DMS53 (cell line): ENCODE measurements at places on chromosomes 11 and 22.

DNA sequence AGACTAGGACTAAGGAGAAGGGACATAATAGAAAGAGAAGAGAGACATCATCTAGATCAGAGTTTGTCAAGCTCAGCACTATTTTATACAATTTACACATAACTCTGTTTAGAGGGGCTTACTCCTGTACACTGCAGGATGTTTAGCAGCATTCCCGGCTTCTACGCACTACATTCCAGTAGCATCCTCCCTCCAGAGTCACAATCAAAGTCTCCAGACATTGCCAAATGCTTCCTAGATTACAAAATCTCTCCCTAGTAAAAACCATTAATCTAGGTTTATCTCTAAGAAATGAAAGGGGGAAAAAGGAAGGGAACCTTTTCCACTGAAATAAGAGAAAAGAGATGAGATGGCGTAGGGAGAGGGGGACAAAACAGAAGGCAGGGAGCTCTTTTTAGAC, 4.0 kb downstream of the USP28 start:
- DNase-seq = no peak

- DNase-seq = no peak
These were observed 25.7 kb upstream of the ALDH3B2 start for GRCh38 chr11:67700141-67700540.

GRCh38 chr11:96079691-96080090, 155.8 kb upstream of the MTMR2 start:
- peak; percentile 13 for DNase-seq

DNA sequence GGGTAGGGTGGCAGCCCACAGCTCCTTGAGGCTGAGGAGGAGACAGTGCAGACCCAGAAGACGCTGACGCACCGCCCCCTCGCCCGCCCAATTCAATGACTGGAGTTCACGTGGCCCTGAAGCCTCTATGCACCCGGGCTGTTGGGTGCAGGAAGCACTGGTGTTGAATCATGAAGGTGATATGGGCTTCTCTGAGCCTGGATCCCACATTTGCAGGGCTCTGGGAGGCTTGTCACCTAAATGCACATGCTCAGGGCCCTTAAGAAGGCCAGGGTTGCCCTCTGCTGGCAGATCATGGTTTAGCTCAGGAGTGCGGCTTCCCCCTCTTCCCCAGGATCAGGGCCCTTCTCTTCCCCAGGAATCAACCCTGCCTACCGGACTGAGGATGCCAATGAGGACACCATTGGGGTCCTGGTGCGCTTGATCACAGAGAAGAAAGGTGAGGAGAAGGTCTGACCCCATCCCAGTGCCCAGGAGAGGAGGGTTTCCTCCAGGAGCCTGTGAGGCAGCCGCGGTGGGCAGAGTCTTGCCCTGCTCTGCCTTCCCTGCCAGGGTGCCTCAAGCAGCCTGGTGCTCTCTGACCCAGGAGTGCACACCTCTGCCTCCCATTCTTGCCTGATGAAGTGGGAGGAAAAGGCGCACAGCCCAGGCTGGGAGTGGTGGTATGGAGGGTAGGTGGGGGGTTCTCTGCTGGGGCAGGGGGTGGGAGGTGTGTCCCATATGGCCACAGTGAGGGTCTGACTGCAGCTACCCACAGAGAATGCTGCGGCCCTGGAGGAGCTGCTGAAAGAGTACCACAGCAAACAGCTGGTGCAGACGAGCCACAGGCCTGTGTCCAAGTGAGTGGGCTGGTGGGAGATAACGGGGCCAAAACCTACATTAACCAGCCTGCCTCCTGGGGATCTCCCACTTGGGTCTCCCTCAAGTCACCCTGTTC, 17.5 kb downstream of the RELT start:
- DNase-seq = peak; percentile 95

GRCh38 chr11:2991452-2992233, 486 bp downstream of the NAP1L4 start:
- peak; percentile 63 for DNase-seq

GRCh38 chr11:12845739-12846358, 163.3 kb upstream of the RASSF10 start:
- peak; percentile 97 for DNase-seq

- DNase-seq = no peak
These were observed 75.9 kb upstream of the SEPTIN5 start for GRCh38 chr22:19638282-19639015.

- no peak for DNase-seq
These were observed 42.4 kb upstream of the PRODH start for GRCh38 chr22:18978506-18978905.

DNA sequence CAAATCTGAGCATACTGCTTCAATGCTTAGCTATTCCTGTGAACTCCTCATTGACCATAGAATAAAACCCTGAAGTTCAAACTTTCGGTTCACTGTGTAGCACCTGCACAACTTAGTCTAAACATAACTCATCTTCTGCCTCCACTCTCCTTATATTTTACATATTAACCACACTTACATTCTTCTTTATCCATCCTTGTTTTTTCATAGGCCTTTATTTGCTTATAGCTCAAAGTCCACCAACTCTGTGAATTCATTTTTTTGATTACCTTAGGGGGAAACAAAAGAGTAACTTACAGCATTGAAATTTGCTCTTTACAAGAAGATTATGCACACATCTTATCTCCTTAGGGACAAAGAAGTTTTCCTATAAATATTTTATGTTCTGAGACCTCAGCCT, 521.6 kb upstream of the FAT3 start:
- no peak for DNase-seq

- peak; percentile 1 for DNase-seq
These were observed 6.2 kb downstream of the EIF3L start for GRCh38 chr22:37855462-37855861.

GRCh38 chr11:110818032-110818687, 105.9 kb upstream of the ARHGAP20 start:
- peak; percentile 25 for DNase-seq

DNA sequence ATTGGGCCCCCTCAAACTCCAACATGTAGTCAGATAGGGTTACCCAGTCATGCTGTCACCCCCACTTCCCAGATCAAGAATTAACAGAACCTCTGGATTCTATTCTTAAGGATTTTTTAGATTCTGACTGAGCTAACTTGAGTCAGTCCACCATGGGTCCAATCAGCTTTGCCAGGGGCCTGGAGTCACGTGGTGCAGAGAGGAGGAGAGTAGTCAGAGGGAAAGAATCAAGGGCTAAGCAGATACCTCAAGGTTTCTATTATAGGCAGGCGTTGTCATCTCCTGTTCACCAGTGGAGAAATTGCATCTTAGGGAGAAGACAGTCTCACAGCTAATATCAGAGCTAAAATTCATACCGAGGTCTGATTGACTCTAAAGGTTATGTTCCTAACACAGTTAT, 28.2 kb downstream of the FZD4 start:
- DNase-seq = no peak

GRCh38 chr11:69131644-69132300, 24.0 kb upstream of the SMIM38 start:
- peak; percentile 84 for DNase-seq

- no peak for DNase-seq
These were observed 876.9 kb upstream of the RAG2 start for GRCh38 chr11:37474889-37475288.

DNA sequence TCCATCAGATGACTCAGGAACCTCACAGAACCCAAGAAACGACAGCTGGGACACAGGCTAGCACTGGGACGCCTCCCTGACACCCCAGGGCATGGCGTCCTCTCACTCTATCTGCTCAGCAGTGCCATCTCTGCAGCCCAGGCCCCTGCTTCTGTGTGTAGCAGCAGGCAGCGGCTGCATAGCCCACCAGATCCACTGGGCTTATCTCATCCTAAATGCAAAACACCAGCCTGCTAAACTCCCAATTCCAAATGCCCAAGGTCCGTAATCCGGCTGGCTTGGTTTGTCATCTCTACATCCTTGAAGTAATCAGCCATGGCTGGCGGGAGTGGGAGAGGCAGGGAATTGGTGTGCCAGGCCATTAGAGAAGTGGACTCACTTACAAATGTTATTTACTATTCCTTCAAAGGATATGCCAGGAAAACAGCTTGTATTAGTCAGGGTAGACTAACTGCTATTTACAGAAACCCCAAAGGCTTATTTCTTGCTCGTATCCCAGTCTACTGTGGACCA, 30.7 kb downstream of the SPATA19 start:
- no peak for DNase-seq

DNA sequence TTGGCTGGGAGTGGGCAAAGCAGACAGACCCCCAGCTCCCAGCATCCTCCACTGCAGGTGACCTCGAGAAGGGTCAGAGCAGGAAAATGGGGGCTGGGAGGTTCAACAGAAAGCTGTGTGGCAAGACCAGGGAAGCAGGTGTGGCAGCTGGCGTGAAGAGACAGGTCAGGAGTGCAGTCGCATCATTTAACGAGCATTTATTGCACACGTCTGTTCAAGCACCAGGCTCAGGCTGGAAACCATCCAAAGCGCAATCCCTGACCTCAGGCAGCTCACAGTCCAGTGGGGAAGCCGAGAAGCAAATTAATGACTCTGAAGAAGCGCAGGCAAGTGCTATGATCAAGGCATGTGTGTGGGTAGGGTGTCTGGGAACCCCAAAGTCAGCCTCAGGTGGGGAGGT, 7.4 kb downstream of the SLC25A45 start:
- no peak for DNase-seq

GRCh38 chr22:42959576-42960509, 55.1 kb downstream of the PACSIN2 start:
- peak; percentile 81 for DNase-seq

DNA sequence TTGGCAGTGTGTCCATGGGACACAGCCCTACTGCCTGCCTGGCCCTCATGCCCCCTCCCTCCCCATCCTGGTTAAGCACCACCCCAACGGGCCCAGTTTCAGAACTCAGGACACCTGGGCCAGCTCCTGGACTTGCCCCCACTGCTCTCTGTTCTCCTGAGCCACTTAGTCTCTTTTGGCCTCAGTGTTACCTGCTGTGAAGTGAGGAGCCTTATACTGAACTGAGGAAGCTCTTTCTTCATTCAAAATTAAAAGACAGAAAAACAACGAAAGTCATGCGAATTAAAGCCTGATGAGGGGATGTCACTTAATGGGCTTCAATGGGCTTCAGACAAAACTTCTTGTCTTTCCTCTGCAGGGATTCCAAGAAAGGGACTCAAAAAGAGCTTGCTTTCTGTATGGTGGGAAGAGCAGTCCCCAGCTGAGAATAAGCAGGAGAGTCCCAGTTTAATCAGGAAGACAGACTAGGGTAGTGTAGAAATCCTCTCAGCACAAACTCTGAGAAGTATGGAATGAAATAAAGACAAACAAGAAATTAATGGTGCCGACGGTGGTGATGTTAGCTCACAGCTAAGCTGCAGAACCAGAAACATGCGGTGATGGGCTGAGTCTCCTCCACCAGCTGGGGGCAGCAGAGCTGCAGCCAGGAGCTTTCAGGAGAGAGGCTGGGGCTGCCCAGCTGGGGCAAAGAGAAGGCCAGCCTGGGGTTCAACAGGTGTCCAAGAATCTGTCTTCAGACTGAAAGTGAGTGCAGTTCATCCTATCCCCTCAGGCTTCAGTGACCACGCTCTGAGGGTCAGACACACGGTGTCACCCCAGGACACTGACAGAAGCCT, 101.0 kb downstream of the GGTLC2 start:
- peak; percentile 57 for DNase-seq

DNA sequence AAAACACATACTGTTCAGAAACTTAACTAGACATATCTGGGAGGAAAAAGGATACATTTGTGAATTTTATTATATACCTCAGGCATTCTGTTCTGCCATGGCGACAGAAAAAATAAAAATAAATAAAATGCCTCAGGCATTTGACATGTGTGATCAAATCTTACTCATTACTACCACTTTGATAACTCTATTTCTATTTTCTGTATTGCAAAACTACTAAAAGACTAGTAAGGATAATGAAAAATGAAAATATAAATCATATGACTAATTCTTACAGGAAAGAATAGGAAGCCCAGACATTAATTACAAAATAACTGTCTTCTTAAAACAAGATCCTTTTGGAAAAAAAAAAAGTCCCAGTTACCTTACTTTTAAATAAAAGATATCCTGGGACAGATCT, 5.3 kb downstream of the PICALM start:
- DNase-seq = no peak

GRCh38 chr22:17381192-17381913, 12.1 kb downstream of the CECR2 start:
- DNase-seq = no peak

GRCh38 chr11:65767406-65767805, 13.4 kb downstream of the AP5B1 start:
- DNase-seq = no peak

DNA sequence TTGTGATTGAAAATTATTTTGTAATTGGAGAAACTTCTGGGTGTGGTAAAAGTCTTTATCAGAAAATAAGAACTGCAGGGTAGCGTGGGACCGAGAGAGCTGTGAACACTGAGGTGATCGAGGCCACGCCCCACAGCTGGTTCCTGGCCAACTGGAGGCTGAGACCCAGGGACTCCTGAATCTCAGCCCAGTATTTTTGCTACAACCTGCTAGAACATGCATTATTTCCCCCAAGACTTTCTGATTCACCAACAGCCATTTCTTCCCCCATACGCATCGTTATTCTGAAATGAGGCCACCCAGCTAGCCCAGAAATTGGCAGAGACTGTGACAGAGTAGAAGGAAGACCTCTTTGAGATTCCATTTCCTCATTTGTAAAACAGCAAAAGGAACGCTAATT, 3.4 kb upstream of the FGF19 start:
- no peak for DNase-seq
